ENCODE measurements at places on chromosomes 16 and 17.

- DNase-seq = no peak
Observed at GRCh38 chr16:53752560-53752959, 48.6 kb downstream of the FTO start.

DNA sequence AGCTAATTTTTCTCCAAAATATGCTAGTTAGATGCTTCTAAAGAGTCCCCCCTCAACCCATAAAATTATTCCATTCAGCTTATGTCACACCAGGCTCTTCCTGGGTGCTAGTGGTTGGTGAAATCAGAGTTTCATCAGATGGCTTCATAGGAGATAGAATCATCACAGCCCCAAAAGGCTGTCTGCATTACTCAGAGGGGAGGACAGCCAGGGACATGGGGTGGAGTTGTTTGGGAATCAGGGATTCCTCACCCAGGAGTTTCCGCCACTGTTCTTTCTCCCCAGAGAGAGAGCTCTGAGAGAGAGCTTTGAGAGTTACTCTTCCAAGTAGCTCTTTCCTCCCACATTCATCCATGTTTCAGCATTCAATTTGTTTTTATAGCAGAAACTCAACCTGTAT, 288 bp upstream of the KRT34 start:
- no peak for DNase-seq

DNA sequence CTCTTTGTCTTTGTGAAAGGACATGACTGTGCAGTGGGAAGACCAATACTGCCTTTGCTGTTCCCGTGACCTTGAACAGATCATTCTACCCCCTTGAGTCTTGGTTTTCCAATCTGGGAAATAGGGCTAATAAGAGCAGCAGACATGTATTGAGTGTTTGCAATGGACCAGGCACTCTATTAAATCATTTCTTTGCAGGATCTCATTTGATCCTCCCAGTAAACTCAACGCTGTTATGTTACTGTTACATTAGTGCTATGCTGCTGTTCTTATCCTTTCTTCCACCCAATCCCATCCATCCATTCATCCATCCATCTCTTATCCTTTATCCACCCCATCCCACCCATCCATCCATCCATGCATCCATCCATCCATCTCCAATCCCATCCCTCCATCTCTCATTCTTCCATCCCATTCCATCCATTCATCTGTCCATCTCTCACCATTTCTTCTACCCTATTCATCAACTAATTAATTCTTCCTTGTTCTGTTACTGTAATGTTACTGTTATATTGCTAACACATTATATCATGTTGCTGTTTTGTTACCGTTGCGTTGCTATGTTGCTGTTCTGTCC, 65.1 kb downstream of the ABCC6 start:
- no peak for DNase-seq

GRCh38 chr16:75088216-75088615, 28.4 kb downstream of the LDHD start:
- DNase-seq = no peak

DNA sequence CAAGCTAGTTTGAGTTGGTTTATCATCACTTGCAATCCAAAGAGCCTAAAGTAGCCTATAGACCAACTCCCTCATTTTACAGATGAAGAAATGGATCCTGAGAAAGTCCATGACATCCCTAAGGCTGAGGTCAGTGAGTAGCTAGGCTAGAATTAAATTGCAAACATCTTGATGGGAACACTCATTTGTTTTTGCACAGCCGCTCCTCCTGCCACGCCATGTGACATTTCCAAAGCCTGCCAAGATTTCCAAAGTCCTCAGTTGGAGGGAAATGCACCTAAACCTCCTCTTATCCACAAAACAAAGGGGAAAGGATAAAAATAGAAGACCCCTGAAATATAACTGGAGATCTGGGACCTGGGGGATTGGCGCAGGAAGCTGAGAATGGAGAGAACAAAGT, 15.0 kb downstream of the TMEM92 start:
- peak; percentile 54 for DNase-seq

- no peak for DNase-seq
Observed at GRCh38 chr17:72945473-72945872, 147.0 kb downstream of the SLC39A11 start.

DNA sequence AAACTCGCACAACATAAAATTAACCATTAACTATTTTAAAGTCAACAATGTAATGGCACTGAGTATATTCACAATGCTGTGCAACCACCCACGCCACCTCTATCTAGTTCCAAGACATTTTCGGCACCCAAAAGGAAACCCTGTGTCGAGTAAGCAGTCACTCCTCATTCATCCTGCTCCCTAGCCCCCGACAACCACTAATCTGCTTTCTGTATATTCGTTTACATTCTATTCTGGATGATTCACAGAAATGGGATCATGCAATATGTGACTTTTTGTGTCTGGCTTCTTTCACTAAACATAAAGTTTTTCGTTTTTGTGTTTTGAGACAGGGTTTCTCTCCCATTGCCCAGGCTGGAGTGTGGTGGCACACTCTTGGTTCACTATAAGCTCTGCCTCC, 42.2 kb upstream of the HAPSTR1 start:
- DNase-seq = no peak

DNA sequence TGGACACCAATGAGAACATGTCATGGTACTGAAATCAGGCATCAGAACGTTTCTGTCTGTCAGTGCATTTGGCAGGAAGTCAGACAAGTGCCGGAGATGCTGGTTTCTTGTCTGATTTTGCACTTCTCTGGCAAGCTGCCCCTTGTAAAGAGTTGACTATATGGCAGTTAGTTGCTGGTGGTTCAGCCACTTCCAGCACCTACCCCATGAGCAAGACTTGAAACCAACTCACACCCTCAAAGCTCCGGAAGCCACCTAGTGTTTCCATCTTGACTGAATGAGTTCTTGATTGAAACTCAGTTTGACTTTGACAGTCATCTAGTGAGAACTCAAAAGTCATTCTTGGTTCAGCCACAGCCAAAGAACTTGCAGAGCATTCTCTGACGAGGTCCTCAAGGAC, 225.1 kb downstream of the SPECC1 start:
- DNase-seq = no peak

DNA sequence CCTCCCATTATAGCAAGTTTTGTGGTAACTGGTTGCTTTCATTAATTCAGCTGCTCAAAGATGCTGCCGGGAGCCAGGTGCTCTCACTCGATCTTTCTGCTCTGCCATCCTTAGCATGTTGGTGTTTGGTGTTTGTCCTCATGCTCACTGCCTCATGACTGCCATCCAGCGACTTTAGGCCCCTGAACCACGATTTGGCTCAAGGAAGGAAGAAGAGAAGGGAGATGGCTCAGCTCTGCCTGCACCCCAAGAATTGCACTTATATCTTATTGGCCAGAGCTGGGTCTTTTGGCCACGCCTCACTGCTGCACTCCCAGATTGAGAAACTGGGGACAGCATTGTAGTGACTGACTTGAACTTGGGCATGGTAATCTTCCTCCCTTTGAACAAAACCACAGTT, 52.7 kb downstream of the ARSG start:
- no peak for DNase-seq
